ENCODE measurements at places on chromosomes 3 and 15. TPM values are rescaled to one million over a fixed set of nuclear protein-coding genes. Genes with fewer than 3 reads are reported as not detected.

GPR171 gene
- not detected for total RNA-seq

TTLL13 gene
- 0.96 TPM for total RNA-seq

SLC22A13 gene
- total RNA-seq, result 0.44 TPM

SCAANT1 gene
- total RNA-seq, result not detected

TMOD2 gene
- total RNA-seq, result 2.7 TPM

C3orf80 gene
- total RNA-seq, result not detected

ANKRD63 gene
- not detected for total RNA-seq

VEPH1 gene
- total RNA-seq, result 4.0 TPM

GAP43 gene
- total RNA-seq, result not detected

SQOR gene
- total RNA-seq, result 42.2 TPM

CNTN3 gene
- total RNA-seq, result not detected

GOLGA6B gene
- total RNA-seq, result 0.22 TPM

MED12L gene
- 3.0 TPM for total RNA-seq

BCL2A1 gene
- total RNA-seq, result not detected

ABI3BP gene
- total RNA-seq, result 3.4 TPM

TRAIP gene
- total RNA-seq, result 18.1 TPM

All from PC-9 (cell line).